ENCODE measurements at places on chromosomes 6 and 20.

DNA sequence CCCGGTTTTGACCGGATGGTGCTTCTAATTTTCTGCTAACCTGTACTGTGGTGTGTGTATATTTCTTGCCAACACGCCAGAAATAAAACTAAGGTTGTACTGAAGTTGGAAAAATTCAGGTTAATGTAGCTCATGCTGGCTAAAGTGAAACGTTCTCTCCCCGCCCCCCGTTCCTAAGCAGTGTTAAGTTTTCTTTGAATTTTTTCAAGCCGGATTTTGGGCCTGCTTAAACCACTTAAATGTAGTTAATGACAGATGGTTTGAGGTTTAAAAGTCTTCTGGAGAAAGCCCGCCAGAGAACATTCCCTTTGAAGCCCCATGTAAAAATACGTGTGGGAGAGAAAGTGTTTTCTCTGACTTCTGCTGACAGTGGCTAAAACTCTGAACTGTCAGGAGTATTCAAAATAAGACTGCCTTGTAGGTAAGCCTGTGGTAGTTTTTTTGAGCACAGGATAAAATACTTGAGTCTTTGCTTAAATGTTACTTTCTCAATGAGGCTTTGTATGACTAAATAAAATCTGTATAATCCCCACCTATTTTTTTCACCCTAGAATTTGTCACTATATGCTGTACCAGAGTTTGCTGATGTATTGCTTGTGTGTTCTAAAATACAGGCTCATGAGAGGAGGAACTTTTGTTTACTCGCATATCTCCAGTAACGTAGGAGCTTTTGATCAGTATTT is 101.3 kb downstream of the OR2B2 start:
- DNase-seq, result no peak

- no peak for DNase-seq
Observed at GRCh38 chr6:150874179-150874578, 8.7 kb downstream of the MTHFD1L start.

- no peak for DNase-seq
Observed at GRCh38 chr6:25975923-25976560, 13.4 kb downstream of the TRIM38 start.

- no peak for DNase-seq
Observed at GRCh38 chr20:5596401-5597193, 153.6 kb upstream of the SHLD1 start.

DNA sequence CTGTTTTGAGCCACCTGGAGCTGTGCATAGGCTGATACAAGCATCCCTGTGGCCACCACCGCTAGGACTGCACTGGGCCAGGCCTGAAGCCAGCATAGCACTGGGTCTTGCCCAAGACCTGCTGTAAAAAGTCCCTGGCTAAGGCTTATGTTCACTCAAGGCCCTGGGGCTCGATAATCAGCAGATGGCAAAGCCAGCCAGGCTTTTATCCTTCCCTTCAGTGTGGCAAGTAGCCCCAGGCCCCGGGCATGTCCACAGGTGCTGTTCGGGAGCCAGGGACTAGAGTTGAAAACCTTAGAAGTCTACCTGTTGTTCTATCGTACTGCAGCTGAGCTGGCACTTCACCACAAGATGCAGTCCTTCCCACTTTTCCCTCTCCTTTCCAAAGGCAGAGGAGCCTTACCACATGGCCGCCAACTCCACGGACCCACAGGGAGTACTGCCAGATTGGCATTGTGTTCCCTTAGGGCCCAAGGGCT is 226.4 kb upstream of the ZNF217 start:
- DNase-seq, result no peak

- DNase-seq, result no peak
Observed at GRCh38 chr20:18019068-18019467, 38.6 kb downstream of the OVOL2 start.

DNA sequence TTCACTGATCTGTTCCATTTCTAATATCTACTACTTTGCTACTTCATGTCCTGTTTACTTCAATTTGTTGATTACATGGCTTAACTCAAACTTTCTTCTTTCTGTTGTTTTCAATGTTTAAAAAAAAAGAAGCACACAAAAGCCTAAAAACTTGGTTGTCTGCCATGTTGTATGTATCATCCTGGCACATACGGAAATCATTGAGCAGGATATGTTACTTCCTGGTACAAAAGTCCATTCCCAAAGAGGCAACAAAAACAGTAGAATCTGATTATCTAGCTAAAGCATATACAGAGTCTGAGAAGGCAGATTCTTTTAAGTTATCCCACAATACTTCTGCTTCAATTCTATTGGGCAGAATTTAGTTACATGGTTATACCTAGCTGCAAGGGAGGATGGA is 14.5 kb upstream of the COL12A1 start:
- no peak for DNase-seq

DNA sequence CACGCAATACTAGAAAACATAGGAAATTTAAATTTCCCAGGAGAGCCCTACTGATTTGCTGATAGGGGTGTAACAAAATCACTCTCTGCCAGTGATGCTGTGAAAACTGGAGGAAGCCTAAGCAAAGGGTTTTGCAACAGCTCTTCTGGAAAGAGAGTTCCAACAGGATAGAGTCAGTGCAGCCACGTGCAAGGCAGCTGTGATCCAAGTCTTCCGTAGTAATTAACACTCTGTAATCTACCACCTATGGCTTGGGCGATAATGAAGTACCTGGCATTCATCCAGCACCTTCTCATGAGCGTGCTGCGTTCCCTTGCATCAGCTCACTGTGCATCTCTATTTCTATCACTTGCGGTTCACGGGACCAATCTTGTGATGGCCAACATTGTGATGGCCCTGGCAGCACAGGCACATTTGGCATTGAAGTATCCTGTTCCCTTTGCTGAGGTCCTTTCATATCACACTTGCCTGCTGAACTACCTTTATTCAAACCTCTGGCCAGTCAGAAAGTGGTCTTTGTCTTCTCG is 48.2 kb downstream of the IRF4 start:
- DNase-seq, result no peak

- DNase-seq, result no peak
Observed at GRCh38 chr20:17518339-17519052, 12.7 kb downstream of the BFSP1 start.

GRCh38 chr6:92259171-92259570 is 1160.2 kb downstream of the EPHA7 start:
- DNase-seq, result no peak

DNA sequence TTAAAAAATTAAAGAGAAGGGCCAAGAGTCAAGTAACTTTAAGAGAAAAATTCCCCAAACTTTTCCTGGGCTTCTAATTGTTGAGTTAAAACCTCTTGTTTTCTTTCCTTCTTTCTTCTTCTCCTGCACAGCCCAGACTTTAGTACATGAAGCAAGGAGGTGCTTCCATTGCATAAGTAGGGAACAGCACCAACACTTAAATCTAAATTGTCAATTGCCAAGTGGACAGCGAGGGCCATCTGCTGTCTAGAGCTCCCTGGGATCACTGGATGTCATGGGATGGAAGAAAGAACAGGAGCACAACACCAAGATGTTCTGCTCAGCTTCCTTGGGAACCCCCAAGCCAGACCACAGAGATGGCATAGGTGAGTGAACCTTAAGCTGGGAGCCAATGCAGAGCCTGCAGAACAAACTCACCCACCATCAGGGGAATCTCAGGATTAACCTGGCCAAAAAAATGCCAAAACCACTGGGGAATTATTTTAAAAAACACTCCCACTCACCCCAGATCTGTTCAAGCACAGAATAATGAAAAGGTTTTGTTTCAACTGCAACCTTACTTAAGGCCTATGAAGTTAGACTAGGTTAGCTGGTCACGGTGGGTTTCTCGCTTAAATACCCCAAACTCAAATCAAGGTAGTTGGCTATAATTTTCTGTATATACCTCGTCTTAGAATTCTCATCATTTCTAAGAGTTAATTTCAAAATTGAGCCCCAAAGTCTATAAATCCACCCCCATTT is 67.8 kb downstream of the TNFRSF21 start:
- no peak for DNase-seq

DNA sequence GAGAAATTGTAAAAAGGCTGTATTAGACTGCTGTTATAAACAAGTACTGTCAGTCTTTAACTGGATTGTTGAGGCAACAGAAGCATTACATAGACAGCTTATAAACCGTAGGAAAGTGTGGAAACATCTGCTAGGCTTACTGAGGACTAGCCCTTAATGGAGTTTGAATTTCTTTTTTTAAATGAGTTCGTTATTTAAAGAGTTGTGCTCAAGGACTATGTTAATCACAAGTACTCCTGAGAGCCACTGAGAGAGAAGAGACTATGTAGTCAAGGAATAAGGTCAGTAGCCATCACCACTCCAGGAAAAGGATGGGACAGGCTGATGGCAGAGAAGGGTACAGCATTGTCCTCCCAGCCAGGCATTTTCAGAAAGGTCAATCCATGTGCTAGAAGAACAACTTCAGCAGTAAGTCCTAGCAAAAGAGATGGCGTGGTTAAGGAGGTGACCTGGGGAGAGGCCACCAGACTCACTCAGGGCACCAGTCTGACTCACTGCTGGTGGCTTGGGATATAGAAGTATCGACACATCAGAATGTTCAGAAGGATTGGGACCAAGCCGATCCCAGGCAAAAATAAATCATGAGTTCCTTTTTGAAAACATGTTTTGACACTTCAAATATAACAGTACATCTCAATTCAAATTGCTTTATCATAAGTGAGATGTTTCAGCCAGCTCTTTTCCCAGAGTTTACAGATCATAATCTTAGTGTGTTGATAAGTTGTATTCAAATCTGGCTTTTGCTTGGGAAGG is 6.4 kb downstream of the RPS12 start:
- DNase-seq, result no peak

- DNase-seq, result no peak
Observed at GRCh38 chr6:73579389-73579788, 58.6 kb upstream of the EEF1A1 start.

DNA sequence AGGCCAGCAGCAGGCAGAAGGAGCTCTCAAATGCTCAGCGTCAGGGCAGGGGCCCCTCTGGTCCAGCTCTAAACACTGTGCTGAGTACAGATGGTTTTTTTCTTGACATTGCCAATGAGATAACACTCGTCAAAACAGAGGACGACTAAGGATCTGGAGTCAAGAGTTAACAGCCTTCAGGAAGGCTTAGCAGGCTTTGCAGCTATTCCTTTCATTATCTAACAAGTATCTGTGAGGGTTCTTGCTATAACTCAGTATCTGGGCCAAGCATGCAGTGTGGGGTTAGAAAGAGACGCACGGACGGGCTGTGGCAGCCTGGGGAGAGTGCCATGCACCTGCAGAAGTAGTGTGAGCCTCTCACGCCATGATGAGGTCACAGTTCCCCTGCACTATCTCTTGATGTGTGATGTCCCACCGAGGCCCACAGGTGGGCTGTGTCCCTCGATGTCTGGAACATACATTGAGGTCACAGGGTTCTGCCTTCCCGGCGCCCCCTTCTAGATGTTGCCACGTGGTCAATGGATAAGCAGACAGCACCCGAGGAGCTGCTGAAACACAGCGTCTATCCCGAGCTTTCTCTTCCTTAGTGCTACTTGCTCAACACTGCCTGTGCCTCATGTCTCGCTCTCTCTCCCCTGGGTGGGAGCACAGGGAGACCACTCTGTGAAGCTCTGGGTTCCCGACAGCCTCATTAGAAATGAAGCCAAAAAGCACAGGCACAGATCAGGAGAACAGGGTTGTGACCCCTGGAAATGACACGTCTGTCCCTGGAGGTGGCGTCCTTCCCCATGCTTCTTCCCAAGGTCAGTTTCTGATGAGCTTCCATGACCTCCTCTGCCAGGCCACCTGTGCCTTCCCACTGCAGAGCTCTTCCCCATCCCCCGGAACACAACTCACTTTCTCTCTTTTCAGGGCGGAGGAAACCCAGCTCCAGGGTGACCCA is 85.5 kb upstream of the RPS6KA2 start:
- no peak for DNase-seq

GRCh38 chr6:109204511-109204910 is 109.2 kb downstream of the CEP57L1 start:
- DNase-seq, result no peak

DNA sequence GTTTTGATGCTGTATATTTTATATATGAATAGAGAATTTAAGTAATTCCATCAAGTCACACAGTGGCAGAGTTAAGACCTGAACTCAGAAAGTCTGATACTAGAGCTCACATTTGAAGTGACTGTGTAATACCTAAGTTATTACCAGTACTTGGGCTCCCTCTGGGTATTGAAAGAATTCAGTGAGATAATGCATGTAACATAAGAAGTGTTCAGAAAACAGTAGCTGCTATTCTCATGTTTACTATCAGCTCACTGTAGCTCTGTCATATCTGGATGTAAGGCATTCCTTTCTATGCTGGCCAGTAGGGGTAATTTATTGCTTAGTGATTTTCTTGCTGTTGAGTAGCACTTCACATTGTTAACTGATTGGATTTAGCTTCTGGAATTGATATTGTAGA is 44.6 kb downstream of the NKX2-4 start:
- no peak for DNase-seq

DNA sequence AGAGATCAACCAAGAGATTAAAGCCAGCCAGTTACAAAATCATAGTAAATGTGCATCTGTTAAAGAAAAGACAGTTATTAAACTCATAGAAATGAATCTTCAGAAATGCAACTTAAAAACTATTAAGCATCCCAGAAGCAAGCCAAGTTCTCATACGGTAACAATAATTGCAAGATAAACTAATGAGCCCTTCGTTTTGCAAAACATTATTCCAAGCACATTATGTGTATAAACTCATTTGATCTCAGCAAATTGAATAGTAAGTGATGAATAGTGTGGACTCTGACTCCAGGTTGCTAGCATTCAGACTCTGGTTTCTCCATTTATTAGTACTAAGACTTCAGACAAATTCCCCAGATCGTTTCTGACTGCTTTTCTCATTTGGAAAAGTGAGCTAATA is 85.2 kb downstream of the SNAP25 start:
- DNase-seq, result no peak

DNA sequence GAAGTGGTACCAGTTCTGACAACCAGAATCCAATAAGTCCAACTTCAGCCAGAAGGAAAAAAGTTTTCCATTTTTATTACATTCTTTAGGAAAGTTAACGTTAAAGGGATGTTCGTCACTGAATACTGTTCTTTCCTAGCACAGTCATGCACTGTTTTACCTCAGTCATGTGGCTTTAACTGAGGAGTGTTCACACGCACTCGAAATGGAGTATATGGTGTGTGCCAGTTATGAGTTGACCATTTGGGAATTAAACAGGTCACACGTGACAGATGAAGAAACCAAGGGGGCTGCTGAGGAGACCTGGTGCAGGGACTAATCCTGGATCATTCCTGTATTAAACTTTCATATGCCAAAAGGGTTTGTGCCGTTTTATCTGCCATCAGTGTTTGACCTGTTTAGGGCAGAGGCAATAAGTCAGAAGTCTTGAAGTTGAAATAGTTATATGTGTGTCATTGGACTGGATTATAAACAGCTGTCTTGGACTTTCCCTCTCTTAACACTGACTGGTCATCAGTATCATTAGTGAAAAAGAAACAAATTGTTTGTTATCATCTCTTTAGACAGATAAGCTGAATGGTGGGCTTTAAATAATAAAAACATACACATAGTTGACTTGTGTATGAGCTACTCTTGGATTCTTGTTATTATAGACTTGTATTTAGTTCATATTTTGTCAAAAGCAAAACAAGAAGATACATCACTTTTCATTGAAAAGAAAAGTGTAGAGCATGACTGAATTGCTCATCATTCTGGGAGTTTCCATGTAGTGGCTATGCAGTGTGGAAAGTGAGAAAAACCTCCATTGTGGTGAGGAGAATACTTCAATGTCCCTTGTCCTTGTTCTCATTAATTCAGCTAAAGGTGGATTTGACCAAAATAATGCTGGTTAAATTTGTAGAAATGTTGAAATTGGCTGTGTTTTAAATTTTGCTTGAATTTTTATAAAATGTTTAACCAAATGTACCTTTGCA is 123.5 kb upstream of the SAMD5 start:
- no peak for DNase-seq
